Renal cortical epithelial cell (primary cell): ENCODE measurements at places on chromosomes 11 and 22. TPM values are rescaled to one million over a fixed set of nuclear protein-coding genes. Genes with fewer than 3 reads are reported as not detected.

Gene DDI1
- total RNA-seq = not detected in 2 replicates

Gene EEF1G
- total RNA-seq = 1,513 and 1,623 TPM in 2 replicates

Gene KRTAP5-11
- total RNA-seq = not detected in 2 replicates

Gene LDHAL6A
- total RNA-seq = not detected in 2 replicates

Gene CCDC157
- 2.6 and 12.1 TPM in 2 replicates for total RNA-seq

Gene ARHGAP8
- total RNA-seq = 5.3 and 25.0 TPM in 2 replicates

Gene SLN
- 2.4 and 12.9 TPM in 2 replicates for total RNA-seq

Gene OR2AG2
- 0.25 and 0.35 TPM in 2 replicates for total RNA-seq

Gene TSSK2
- not detected in 2 replicates for total RNA-seq

DNA sequence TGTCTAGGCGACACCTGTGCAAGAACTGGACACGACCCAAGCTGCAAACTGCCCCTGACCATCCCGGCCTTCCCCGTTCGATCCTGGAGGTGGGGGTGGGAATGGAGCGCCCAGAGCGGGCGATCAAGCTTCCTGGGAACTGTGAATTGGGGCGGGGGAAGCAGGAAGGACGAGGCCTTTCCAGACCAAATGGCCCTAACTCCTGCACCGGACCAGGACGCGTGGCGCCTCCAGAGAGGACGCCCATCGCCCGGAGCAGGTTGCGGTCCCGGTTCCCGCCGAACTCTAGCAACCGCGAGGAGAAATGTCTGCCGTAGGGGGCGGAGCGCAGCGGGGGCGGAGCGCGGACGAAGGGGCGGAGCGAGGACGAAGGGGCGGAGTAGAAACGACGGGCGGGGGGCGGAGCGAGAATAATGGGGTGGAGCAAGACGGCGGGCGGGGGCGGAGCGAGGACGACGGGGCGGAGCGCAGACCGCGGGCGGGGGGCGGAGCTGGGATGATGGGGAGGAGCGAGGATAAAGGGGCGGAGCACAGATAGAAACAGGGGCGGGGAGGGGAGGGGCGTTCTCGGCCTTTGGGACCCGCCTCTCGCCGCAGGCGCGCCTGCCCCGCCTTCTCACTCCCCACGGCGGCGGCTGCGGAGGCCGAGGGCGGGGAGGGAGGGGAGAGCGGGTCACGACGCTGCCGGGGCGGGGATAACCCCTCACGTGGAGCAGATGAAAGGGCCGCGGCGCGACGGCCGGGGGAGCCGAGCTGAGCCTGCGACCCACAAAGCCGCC is at the start of gene ZNRF3:
TSS of gene ZNRF3 (plus strand) at position 695 of the 779 bp plus-strand sequence. CDS start 195 bp downstream, outside the sequence.
- DNase-seq = peak; percentile 50

GRCh38 chr11:128585498-128586238 is 1.7 kb downstream of the ETS1 start:
- DNase-seq = no peak

DNA sequence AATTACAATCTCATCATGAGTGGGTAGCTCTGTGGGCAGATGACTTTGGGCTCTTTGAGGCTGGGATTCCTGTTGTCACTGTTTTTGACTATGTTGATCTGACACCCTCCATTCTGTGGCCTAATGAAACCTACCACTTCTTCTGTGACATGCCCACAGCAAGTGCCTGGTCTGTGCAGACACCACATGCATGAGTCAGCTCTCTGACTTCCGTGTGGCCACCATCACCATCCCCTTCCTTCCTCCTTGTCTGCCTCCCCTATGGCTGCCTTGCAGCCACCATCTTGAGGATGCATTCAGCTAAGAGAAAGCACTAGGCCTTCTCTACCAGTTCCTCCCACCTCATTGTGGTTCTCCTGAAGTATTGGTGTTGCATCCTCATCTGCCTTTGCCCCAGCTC is 15.3 kb upstream of the OR10V1 start:
- DNase-seq = no peak

DNA sequence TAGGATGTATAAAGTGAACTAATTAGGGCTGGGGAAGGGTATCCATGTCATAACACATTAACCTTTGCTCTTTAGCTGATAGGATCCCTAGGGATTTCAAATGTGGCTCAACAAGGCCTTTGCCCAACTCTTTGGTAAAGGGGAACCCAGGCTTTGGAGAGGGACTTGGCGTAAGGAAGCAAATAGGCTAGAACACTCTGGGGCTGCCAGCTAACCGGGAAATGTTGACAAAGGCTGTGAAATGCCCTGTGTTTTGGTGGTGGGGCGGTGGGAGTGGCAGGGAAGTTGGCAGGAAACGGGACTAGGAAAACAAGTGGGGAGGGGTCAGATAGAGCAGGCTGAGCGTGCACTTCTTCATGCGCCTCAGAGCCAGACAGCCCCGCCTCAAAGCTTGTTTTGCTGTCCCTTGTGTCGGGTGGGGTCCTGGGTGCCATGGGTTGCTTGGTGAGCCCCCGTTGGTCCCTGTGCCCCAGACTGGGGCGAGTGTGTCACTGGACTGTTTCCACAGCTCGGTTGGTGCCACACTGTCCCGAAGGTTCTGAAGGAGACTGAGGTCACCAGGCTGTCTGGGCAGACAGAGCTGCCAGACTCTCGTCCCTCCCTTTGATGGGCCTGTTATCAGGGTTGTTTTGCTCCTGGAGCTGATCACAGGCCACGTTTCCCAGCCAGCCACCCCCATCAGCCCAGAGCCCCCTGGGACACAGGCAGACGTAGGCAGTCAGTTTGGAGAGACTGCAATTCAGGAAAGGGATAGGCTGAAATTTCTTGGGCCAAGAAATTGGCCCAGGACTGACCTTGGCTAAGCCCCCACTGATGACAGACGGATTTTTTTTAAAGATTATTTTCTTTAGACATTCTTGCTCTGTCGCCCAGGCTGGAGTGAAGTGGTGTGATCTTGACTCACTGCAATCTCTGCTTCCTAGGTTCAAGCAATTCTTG is 19.6 kb downstream of the KCTD21 start:
- no peak for DNase-seq

GRCh38 chr11:109986488-109986887 is 106.7 kb upstream of the ZC3H12C start:
- DNase-seq = no peak

DNA sequence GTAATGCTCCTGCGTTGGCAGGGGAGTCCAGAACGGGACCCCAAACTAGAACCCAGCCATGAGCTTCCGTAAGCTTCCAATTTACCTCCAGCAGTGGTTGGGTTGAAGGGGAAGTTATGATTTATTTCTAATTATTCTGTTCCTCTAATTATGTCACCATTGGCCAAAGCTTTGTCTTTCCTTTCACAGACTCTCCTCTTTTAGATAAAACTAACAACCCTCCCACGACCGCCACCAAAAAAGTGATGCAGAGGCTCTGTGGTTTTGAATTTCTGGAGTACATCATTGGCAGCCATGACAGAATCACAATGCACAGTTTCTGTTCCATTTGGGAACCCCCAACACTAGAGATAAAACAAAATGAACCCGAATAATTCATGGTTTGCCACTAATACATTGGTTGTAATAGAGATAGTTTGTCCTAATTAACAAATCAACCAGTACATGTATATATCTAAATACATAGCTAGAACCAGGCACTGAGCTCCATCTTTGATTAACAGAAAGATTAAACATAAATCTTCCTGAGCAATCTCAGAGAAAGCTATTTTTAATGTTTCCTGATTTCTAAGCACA is 64.3 kb downstream of the ETS1 start:
- DNase-seq = no peak

DNA sequence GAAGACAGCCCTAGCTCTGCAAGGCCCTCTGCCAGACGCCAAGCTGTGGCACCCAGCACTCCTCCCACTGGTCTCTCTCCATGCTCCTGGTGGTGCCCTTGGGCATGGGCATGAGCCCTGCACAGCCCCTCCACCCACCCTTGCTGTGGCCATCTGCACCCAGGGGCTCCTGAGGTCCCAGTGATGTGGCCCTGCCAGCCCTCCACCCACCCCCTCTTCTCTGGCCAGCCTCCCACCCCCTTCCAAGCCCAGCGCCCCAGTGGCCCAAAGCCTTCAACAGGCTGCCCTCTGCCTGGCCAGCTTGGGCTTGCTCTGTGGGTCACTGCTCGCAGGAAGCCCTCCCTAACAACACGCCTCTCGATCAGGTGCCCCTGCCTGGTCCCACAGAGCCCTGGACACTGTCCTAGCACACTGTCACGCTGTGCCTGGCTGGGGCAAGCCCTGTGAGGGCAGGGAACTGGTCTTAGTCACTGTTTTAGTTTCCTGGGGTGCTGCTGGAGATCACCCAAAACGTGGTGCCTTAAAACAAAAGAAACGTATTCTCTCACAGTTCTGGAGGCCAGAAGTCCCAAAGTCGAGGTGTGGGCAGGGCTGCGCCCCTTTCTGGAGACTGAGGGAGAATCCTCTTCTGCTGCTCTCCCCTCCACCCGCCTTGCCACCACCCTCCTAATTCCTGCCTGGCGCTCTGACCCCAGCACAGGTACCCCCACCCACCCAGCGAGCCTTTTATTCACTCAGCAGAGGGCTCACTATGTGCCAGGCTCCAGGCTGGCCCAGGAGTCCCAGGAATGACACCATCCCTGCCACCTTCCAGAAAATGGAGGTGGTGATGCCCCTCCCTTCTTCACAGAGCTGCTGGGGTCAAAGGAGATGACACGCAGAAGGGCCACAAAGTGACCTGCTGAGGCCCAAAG is 14.7 kb downstream of the SULT4A1 start:
- no peak for DNase-seq

DNA sequence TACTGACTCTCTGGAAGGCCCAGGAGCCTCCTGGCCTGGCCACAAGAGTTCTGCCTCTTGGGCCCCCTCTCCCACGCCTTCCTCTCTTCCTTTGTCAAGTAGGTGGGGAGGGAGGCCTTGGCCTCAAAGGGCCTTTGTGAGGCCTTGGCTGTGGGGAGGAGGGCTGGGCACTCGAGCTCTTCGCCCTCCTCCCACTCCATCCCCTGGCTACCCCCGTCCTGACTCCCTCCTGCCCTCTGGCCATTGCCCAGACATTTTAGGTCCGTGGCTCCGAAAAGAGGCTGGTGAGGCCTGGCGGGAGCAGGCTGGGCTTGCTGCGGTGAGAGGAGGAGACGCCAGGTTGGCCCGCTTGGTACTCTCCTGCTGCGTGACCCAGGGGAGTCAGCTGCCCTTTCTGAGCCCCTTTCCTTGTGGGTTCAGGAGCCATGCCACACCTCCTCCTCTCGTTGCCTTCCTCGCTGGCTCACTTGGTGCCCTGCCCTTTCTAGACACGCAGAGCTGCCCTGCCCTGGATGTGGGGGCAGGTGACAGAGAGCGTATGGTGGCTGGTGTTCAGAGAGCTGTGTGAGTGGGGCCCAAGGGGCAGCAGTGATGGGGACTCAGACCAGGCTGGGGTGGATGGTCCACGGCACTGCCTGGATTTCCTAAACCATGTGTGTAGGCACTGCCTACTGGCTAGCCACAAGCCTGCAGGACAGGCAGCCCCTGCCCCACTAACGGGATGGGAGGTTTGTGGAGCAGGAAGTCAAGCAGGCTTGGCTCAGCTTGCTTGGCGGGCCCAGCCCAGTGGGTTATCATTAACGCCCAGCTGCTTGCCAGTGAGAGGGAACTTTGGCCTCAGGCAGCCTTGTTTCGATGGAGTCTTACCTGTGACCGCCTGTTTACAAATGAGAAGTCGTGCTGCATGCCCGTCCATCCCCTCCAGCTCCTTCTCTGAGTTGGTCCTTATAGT is 15.8 kb upstream of the OMP start:
- no peak for DNase-seq

GRCh38 chr11:68773521-68774193 is 22.3 kb upstream of the TESMIN start:
- no peak for DNase-seq

GRCh38 chr22:46131151-46131587 is 19.2 kb upstream of the PPARA start:
- no peak for DNase-seq

- no peak for DNase-seq
Observed at GRCh38 chr11:95898782-95899181, 25.1 kb downstream of the MTMR2 start.

DNA sequence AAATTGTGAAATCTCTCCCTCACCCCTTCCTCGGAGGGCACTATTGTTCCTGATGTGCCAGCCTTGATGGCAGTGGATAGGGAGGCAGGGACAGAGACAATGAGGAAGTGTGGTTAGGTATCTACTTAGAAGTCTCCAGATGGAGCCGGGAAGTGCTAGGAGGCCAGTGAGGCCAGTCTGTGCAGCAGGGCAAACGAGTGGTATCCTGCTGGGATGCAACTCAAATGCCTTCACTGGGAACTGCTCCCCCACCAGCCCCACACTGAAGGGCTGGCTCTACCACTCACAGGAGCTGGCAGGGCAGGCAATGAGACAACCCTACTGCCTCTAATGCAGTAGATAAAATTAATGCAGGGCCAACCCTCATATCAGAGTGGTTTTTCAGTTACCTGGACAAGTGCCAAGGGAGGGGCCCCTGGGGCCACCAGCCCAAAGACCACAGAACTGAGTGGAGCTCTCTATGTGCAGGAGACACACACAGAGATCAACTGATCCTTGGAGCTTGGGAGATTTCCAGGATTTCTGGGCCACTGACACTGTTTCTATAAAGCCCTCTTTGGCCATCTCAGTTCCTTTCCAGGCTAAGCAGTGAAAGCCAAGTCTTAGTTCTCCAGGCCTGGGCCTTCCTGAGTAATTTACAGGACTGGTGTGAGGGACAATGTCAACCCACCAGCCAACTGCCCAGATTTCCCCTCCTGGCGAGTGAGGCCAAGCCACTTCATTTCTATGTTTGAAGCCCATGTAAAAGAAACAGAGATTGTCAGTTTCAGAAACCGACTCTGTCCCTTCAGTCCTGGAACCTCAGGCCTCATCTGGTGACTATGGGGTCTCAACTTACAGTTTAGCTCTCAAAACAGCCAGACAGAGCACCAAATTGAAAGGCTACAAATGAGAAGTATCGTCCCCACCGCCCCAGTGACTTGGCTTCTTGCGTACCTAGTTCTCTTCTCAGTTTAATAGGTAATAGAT is 4.1 kb downstream of the MIF start:
- no peak for DNase-seq

DNA sequence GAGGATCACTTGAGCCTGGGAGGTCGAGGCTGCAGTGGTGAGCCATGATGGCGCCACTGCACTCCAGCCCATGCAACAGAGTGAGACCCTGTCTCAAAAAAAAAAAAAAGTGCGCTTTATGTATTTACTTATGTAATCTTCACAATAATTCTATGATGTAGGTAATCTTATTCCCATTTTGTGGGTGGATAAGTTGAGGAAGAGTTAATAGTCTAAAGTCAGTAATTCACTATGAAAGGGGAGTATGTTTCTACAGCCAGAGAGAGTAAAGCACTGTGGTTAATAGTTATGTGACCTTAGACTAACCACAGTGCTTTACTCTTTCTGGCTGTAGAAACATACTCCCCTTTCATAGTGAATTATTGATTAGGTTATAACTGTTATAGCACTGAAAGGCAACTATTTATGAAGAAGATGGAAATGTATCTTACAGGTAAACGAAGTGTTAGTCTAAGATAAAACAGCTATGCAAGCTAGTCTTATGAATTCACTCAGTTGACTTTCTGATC is 11.9 kb downstream of the CTR9 start:
- DNase-seq = no peak

DNA sequence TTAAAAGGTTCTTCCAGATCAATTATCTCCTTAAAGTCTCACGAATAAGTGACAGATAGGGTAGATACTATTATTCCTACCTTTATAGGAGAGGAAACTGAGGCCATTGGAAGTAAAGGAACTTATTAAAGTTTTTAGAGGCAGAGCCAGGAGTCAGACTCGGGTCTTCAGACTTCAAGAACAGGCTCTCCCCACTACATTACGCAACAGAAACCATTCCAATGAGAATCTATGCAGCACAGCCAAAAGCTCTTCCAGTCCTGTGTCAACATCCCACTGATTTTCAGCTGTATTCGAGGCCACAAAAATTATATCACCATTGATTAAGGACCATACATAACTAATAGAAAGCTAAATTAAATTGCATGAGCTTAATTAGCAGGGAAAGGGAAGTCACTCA is 77.4 kb downstream of the RELT start:
- DNase-seq = peak; percentile 18

- no peak for DNase-seq
Observed at GRCh38 chr11:28739489-28740280, 631.5 kb downstream of the METTL15 start.
